CD4-positive, alpha-beta T cell (primary cell): ENCODE measurements at places on chromosomes 11 and 22. TPM values are rescaled to one million over a fixed set of nuclear protein-coding genes. Genes with fewer than 3 reads are reported as not detected.
A peak's percentile ranks its signal among the peaks of the same experiment; 100 is the strongest.

GRCh38 chr11:62439785-62440602 is 21.2 kb downstream of the SCGB1A1 start:
- no peak for DNase-seq

DNA sequence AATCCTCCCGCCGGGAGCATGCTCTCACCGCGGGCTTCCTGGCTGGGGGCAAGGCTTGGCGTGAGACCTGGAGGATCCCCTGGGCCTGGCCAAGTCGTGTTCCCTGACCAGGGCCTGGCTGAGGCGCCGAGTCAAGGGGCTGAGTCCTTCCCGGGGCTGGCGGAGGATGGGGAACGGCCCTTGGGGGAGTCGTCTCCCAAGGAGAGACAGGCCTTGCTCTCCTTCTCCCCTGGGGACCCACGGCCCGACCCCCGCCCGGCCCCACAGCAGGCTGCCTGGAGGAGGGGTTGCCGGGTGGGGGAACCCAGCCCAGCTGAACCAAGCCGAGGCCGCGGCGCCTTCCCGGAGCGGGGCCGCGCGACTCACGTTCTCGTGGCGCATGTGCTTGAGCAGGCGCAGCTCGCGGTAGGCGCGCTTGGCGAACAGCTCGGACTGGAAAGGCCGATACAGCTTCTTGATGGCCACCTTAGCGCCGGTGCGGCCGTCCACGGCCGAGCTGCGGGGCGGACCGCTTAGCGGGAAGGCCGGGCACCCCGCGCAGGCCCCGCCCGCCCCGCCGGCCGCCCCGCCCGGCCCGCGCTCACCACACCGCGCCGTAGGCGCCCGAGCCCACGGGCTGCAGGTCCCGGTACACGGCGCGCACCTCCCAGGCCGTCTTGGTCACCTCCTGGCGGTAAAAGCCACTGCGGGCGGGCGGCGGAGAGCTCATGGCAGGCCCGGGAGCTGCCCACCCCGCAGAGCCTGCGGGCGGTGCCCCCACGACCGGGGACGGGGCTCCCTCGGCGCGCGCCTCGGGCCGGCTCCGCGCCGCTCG is 475 bp downstream of the MAPK12 start:
- no peak for DNase-seq

DNA sequence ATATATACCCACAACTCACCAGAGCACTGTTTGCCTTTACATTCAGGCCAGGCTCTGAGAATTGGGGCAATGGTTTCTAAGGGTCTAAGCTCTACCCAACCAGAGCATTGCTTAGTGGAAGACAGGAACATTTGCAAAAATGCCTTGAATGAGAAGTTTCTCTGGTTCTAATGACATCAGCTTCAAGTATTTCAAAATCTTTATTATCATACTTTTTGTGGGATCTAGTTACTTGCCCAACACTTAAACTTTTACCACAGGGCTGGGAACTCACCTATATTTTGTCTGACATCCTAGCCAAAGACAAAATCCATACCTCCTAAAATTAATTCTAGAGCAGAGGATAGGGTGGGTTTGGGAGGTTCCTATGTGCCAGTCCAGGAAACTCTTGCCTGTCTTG is 51.5 kb downstream of the INSC start:
- DNase-seq, result no peak

DNA sequence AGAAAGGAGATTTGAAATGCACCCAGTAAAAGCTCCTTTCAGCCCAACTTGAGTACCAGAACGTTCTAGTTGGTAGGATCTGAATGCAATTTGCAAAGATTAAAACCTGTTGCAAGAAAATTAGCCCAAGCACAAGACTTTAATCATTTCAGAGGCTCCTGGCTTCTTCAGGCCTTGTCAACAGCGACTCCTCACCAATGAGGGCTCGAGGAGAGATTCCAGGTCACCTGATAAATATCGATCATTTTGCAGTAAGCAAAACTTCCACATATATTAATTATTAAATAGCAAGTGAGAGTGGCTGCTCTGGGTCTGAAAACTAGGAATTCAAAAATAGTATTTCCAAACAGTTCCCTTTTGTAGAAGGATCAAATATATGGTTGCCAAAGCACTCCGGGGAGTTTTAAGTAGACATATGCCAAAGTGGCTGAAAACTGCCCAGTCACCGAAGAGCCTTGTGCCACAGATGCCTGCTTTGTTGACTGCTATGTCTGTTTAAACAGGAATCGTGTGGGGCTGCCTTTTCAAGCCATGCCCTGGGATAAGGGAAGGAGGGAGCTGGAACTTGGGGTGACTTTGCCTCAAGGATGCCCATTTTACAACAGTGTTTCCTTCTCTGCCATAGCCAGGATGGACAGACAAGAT is 64.0 kb downstream of the CSNK2A3 start:
- DNase-seq, result no peak

- no peak for DNase-seq
Observed at GRCh38 chr11:71284525-71285092, 32.2 kb upstream of the SHANK2 start.

- no peak for DNase-seq
Observed at GRCh38 chr22:47091921-47092700, 329.7 kb downstream of the TBC1D22A start.

DNA sequence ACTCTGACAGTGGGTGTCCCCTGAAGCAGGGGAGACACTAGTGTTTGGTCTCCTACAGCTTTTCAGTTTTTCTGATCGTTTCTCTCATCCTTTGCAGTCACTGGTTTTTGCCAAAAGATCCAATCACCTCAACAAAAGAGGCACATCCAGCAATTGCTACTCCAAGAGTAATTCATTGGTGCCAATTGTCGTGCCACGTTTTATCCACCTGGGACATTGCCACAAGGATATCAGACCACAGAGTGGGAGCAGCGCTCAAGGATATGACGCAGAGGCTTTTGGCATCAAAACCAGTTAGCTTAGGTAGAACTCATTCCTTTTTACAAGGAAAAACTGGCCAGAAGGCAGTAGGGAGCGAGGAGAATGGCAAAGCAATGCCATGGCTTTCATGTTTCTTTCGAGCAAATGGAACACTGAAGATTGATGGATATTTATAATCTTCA is 40.9 kb upstream of the BLID start:
- DNase-seq, result no peak

DNA sequence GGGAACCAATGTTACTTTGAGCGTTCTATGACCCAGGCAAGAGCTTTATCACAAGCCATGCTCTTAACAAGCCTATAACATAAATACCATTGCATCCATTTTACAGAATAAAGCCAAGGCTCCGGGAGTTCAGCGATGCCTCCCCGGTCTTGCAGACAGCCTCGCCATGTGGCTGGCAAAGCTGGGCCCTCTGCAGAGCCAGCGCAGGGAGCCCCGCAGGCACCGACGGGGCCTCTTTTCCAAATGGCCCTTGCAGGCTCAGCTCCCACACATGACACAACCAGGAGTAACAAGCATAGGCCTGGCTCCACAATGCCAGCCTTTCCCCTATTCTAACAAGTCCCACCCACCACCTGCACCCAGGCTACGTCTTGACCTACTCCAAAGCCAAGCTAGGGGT is 72.2 kb upstream of the TSPAN18 start:
- DNase-seq, result no peak

- no peak for DNase-seq
Observed at GRCh38 chr22:29647954-29648737, 44.7 kb downstream of the NF2 start.

GRCh38 chr11:59463190-59463641 is 6.5 kb downstream of the OR4D6 start:
- no peak for DNase-seq

- no peak for DNase-seq
Observed at GRCh38 chr11:58121096-58121495, 4.2 kb downstream of the OR9I1 start.

DNA sequence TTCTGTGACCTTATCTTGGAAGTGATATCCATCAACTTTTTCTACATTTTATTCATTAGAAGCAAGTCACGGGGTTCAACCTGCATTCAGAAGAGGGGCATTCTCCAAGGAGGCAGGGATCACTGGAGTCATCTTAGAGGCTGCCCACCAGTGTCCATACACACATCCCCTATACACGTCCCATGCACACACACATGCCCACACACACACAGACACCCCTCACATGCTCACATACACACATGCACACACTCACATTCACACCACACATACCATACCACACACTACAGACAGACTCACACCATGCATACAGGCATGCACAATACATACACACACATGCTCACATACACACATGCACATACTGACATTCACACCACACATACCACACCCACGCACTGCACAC is 884.7 kb downstream of the TBC1D22A start:
- DNase-seq, result no peak

DNA sequence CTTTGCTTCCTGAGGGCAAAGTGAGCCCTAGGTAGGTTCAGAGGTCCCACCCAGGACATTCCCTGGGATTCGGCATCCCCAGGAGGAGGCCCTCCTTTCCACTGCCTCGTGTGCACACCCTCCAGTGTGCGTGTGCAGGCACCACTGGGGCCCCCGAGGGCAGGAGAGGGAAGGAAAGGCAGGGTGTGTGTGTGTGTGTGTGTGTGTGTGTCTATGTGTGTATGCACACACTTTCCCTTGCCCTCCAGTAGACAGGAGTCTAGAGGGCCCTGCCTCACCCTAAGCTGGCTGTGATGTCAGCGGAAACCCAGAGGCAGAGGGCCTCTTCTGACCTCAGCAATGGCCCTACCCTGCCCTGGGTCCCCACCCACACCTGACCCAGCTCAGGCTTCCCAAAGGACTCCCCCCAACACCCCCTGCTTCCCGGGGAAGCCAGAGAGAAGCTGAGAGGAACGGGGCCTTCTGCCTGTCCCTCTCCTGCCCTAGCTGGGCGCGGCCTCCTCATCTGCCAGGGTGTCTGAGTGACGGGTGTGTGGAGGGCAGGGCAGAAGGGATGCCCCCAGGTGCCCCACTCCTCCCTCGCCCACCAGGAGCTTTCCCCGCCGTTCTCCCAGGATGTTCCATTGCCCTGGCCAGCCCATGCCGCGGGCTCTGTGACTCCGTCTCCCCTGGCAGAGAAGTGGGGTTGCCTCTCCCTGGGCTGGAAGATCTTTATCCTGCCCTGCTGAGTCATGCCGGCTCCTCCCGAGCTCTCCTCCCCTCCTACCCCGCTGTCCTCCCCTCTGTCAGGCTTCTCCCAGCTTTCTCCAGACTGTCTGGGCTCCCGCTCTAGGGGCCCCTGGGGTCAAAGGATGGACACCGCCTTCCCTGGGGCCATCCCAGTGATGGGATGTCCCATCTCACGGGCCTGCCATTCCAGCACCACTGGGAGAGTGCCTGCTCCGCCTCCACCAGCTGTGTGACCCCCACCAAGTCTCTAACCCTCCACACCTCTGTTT is 6.0 kb upstream of the CLCF1 start:
- DNase-seq, result no peak

- no peak for DNase-seq
Observed at GRCh38 chr22:31631436-31631835, 30.6 kb downstream of the PISD start.

- DNase-seq, result peak; percentile 26
Observed at GRCh38 chr11:47216121-47216798, 1.5 kb downstream of the DDB2 start.

DNA sequence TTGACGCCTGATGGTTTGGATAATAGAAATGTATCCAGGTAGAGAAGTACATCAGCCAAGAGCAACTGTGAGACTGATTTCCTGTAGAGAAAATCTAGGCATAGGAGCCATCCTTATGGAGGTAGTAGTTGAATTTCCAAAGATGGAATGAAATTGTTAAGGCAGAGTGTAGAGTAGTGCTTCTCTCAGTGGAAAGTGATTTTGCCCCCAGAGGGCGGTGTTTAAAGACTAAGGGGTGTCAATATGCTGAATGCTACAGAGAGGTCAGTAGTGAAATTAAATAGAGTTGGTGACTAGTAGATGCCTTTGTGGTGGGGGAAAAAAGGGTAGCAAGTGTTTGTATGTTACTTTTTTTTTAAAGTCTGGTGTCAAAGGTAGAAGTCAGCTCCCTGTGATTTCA is 54.5 kb downstream of the TRIM44 start:
- DNase-seq, result no peak

- DNase-seq, result no peak
Observed at GRCh38 chr11:72844356-72844755, 30.1 kb downstream of the ATG16L2 start.

- DNase-seq, result no peak
Observed at GRCh38 chr11:96173422-96173821, 169.6 kb downstream of the MAML2 start.

GRCh38 chr11:46485856-46486443 is 94.4 kb upstream of the CHRM4 start:
- no peak for DNase-seq

- no peak for DNase-seq
Observed at GRCh38 chr11:126174816-126175215, 36.6 kb downstream of the RPUSD4 start.

DNA sequence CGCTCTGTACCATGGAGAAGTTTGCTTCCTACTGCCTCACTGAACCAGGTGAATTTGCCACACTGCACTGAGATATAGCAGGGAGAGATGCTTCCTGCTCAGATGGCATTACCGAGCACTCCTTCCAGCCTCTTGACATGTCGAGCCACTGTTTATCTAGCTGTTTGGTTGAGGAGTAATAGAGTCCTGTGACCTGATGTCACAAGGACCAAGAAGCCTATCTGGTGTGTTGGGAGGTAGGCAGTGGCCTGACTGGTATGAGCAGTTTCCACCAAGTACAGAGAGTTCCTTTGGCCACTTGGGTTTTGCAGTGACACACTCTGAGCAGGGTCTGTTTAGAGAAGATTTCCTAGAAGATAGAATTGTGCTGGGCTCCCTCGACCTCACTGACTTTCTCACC is 5.2 kb downstream of the ACAD8 start:
- no peak for DNase-seq

- DNase-seq, result no peak
Observed at GRCh38 chr11:127629200-127629599, 628.6 kb upstream of the KIRREL3 start.

- no peak for DNase-seq
Observed at GRCh38 chr11:130582176-130582575, 133.7 kb downstream of the ADAMTS15 start.

RAG1 gene
- 0.22 TPM for total RNA-seq

CCDC15 gene
- total RNA-seq, result 1.1 TPM

OR2AG1 gene
- not detected for total RNA-seq

OR4S2 gene
- total RNA-seq, result not detected

TRIM64C gene
- not detected for total RNA-seq

SHANK3 gene
- not detected for total RNA-seq

COMMD9 gene
- total RNA-seq, result 33.6 TPM

KRTAP5-10 gene
- total RNA-seq, result not detected

RBMXL2 gene
- not detected for total RNA-seq

TLCD5 gene
- not detected for total RNA-seq

OR52N4 gene
- total RNA-seq, result 0.50 TPM
